NCI-H524 treated with DMSO at 0.1 percent for 48 hours (cell line): ENCODE measurements at places on chromosomes 6 and 20.

DNA sequence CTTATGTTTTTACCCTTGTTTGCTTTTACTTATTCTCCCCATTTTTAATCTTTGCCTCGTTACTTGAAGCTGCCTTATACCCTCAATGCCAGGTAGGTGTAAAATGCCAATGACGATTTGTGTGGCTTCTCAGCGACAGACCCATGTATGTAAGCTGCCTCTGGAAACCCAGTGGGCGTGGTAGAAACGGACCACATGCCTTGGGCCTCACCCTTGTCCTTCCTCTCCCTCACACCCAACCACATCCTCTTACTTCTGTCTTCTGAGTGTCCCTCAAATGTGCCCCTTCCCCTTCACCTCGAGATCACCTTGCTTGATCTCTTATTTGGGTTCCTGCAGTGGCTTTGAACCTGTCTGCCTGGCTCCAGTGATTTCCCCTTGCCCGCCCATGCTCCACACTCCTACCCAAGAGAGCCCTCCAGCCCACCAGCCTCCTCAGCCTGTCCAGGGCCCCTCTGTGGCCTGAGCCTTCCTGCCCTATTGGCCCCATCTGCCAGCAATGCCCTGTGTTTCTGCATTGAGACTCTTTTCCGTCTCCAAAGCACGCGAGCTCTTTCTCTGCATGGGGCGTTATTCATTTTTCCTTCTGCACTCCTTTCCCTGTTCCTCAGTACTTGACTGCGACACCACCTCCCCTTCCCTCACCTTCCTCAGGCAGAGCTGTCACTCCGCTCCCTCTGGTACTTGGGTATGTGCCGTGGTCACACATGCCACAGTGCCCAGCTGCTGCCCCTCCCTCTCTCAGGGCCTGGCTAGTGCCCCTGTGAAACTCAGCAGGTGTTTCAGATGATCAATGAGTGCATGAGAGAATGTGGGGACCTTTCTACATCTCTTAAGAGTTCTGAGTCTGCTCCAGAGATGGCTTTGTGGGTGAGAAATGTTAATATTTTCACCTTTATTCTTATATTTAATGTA is 115.4 kb downstream of the SLX4IP start:
- no peak for DNase-seq

DNA sequence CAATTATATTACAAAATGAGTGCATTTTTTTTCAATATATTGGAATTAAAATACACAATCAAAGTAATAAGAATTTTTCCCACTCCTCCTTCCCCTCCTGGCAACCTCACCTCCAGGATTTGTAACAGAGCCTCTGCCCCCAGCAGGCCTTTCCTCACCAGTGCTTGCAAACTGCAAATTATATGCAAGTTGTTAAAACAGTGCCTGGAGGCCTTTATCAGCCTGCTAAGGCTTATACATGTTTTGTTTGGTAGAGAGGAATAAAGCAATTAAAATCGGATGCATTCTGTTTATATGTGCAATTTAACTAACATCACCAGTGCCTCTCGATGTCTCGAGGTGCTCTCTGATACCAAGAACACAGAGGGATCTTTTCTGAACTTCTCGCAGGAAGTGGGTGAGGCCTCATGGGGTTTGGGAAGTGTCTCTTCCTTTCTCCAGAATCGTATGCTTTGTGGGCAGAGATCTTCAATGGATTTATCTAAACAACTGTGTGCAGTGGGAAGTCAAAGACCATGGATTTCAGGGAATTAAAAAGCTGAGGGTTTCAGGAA is 186.8 kb downstream of the CDH26 start:
- DNase-seq, result no peak

DNA sequence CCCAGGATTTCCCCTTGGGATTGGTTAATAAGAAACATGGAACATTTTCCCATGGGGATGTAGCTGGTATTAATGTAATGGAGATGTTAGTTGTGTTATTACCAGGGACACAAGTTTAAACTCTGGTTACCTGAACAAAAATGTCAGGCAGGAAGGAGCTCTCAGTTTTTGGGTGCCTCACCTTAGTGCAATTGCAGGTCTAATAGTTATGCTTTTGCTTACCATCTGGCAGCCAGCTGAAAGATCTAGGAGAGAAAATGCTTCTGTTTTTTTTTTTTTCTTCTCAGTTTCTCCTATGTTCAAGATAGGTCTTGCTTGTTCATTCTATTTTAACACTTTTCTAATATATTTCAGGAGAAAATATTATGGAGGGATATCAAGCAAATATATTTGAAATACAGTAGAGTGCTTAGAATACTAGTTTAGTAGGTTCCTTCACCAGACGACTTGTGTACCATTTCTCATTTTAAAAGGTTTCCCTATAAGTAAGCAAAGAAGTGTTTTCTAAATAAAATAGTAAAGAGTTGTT is 4.2 kb upstream of the UBE2J1 start:
- DNase-seq, result no peak

DNA sequence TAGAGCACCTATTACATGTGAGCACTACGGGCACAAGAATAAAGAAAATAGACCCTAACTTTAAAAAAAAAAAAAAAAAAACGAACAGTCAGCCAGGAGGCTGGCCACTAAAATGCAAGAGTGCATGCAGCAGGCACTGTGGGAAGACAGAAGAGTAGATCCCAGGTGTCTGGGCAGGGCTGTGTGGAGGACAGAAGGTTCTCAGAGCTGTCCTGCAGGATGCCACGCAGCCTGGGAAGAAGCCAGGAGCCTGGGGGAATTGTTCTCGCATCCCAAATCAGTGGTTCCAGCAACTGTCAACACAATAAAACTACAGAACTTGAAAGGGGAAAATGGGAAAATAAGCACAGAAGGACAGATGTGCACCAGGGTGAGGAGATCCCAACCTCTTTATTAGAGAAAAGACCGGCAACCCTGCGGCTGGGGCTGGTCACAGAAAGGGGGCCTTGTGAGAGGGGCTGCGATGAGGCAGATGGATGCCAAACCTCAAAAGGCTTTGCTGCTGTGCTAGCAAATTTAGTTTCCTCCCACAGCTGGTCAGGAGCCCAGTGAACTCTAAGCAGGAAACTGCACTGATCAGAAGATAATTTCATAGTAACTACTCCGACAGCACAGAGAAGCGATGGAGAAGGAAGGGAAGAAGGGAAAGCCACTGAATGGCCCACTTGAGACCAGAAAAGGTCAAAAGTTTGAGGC is 30.9 kb downstream of the MAP3K5 start:
- DNase-seq, result no peak

- DNase-seq, result no peak
Observed at GRCh38 chr20:34385464-34385863, 22.4 kb downstream of the ITCH start.

DNA sequence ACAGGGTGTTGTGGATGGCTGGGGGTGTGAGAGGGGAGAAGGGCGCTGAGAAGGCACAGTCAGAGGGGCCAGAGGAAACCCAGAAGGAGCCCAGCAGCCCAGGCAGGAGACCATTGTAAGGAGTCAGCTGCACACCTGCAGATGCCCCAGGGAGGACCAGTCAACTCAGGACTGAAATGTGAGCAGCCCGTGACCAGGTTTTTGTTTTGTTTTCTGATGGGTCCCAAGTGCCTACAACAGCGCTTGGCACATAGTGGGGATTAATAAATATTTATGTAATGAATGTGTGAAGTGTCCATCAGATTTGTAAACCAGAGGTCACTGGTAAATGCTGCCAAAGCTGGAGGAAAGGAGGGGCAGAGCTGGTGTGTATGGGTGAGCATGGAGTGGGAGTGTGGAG is 30.2 kb downstream of the TRAM2 start:
- DNase-seq, result no peak

DNA sequence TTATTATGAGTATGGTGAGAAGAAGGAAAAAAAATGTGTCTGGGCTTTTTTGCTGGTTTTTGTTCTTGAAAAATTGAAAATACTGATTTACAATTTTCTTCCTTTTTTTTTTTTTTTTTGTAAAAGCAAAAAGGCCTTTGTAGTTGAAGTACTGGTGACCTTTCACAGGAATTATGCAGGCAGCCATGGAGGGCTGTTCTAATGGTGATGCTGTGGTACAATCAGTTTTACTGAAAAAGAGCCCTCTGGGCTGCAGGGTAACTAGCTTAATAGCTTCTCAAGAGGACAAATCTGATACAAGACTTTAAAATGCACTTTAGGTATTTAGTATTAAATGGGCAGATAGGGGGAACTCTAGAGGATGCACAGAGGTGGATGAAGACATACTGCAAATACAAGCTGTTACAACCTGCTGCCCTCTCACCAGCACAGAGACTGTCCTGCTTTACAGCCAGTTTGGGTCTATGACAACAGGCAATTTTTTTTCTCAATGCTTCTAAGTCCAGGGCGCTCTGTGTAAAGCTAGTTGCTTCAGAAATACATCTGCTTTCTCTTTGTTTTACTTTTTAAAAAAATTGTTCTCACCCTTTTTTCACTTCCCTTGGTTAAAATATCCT is 61.6 kb upstream of the HS3ST5 start:
- DNase-seq, result peak; percentile 87

- DNase-seq, result no peak
Observed at GRCh38 chr6:41780551-41781365, at the start of gene PRICKLE4. PRICKLE4 (plus strand) TSS chr6:41780782; CDS start chr6:41783474, 2,692 bp downstream.
